Thymus (tissue), 14 donors: ENCODE measurements at places on chromosomes 11 and 22.

DNA sequence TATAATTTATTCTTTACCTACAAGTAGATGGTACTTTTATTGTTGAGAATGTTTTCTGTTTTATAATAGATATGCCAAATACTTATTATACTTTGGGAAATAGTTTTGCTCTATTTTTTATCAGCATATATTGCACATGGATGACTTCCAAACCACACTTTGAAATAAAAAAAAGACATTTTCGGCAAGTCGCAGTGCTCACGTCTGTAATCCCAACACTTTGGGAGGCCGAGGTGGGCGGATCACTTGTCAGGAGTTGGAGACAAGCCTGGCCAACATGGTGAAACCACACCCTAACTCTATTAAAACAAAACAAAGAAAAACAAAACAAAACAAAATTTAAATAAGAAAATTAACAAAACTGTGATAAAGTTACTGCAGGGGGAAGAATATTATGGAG is 983.9 kb upstream of the CNTN5 start:
- no peak for DNase-seq

DNA sequence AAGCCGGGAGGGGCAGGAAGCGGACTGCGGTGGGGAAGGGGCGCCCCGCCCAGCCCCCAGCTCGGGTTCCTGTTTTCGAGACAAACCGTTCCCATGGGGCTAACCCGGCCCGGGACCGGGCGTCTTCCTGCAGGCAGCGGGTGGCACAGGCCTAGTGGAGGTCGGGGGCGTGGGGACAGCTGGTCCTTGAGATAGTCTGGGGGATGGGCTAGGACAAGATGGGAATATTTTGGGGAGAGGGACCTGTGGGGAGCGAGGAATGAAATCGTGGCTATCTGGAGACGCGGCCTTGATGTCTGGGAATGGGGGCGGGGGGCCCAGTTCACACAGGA is 1.2 kb upstream of the RASGRP2 start:
- DNase-seq = peak; percentile 84

GRCh38 chr11:131370090-131370751 is at the start of gene NTM:
Gene NTM (plus strand): TSS chr11:131370615.
- no peak for DNase-seq

GRCh38 chr11:68384530-68385081 is 72.2 kb downstream of the LRP5 start:
- no peak for DNase-seq

GRCh38 chr22:46604306-46604690 is 15.9 kb upstream of the GRAMD4 start:
- DNase-seq = no peak

- DNase-seq = no peak
These were observed 206.7 kb downstream of the SBF2 start for GRCh38 chr11:10087186-10087922.

- DNase-seq = no peak
These were observed 72.5 kb upstream of the SHISAL1 start for GRCh38 chr22:44385296-44385610.

- DNase-seq = no peak
These were observed 37.6 kb upstream of the RIC3 start for GRCh38 chr11:8206251-8207079.

DNA sequence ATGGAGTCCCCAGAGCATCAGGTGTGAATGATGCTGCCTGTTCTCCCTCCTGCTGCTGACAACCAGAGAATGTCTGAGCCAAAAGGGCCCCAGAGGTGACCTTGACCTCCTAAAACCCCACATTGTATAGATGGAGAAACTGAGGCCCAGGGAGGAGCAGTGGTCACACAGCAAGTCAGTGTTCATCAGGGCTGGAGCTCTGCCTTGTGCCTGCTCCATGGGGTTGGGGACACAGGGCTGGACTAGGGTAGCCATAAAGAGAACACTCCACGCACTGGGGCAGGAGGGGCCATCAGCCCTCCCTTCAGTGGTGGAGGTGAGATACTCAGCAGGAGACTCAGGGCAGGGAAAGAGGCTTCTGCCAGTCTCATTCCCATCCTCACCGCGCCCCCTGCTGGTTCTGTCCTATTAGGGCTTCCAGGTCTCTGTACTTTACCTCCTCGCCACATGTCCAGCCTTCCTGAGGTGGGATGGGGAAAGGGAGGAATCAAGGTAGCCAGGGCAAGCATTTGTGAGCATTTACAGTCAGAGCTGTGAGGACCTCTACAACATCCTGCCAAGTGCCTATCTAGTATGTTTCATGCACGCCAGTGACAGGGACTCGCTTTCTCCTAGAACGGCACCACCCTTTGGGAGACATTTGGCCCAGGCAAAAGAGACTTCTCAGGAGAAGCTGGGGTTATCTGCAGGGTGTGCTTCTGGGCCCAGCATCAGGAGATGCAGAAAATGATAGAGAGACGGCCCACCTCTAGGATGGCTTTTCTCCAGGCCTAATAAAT is 43.2 kb downstream of the NEU3 start:
- DNase-seq = peak; percentile 23

- no peak for DNase-seq
These were observed 231.8 kb upstream of the CTSC start for GRCh38 chr11:88569342-88569741.

GRCh38 chr11:44927174-44927661 is 23.5 kb downstream of the TP53I11 start:
- DNase-seq = peak; percentile 61

GRCh38 chr11:126318574-126319373 is 14.9 kb downstream of the DCPS start:
- peak; percentile 50 for DNase-seq
